Activated CD4-positive, alpha-beta T cell treated with anti-CD3 and anti-CD28 coated beads for 36 hours (primary cell): ENCODE measurements at places on chromosomes 6 and 20. TPM values are rescaled to one million over a fixed set of nuclear protein-coding genes. Genes with fewer than 3 reads are reported as not detected.
A peak's percentile ranks its signal among the peaks of the same experiment; 100 is the strongest.

OR2B2 gene
- total RNA-seq = not detected

- H3K4me1 ChIP-seq = no peaks in the 10 kb centered on the region
- no peaks in the 10 kb centered on the region for H3K36me3 ChIP-seq
- DNase-seq = no peak
- H3K4me3 ChIP-seq = no peak overlapping the region
- peaks cover 3% of the 10 kb centered on the region for H3K27me3 ChIP-seq
Measured at GRCh38 chr6:139395891-139396301, 21.4 kb upstream of the CITED2 start.

DNA sequence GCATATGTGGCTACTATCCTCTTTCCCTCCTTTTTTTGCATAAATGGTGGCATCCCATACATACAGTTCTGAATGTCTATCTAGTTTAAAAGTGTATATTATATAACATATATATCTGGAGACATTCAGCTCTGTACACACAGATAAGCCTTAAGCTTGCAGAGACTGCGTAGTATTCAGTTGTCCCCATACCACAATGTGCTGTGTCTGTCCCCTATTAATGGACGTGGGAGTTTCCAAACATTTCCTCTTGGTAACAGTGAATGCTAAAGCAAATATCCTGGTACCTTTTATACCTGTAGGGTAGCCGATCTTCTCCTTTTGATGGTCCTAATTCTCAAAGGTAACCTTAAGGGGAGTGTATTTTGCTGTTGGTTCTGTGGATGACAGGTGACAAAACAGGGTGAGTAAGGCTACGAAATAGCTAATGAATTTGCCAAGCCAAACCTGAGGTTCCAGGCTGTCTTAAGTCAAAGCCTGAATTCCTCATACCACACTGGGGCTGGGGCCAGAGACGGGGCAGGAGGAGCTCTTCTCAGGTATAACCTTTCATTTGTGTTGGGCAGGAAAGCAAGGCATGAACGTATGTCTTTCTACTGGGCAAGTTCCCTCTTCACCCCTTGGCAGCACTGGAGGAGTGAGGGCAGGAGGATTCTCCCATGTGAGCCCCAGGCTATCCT lies 7.8 kb upstream of the C2 start:
- H3K4me1 ChIP-seq = no peaks in the 10 kb centered on the region
- H3K27me3 ChIP-seq = peaks cover 6% of the 10 kb centered on the region
- DNase-seq = no peak
- no peak overlapping the region for H3K4me3 ChIP-seq
- H3K36me3 ChIP-seq = no peaks in the 10 kb centered on the region

DNA sequence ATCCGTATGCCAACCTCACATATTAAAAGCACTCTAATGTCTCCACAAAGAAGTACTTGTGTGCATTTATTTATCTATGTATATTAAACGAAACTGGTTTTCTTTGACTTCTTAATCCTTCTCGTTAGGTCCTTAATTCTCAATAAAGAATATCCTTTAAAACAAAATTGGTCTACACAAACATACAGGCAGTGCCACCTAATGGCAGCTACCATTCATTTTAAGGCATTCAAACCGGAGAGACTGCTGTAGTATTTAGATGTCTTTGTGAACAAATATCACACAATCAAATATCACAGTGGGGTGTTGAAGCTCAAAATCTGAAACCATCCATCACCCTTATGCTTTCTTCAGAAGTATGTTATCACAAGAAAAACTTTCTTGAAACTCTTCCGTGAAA lies 96.6 kb upstream of the IRAK1BP1 start:
- no peak for DNase-seq
- no peak overlapping the region for H3K27ac ChIP-seq
- H3K4me1 ChIP-seq = no peaks in the 10 kb centered on the region
- H3K27me3 ChIP-seq = no peaks in the 10 kb centered on the region

DNA sequence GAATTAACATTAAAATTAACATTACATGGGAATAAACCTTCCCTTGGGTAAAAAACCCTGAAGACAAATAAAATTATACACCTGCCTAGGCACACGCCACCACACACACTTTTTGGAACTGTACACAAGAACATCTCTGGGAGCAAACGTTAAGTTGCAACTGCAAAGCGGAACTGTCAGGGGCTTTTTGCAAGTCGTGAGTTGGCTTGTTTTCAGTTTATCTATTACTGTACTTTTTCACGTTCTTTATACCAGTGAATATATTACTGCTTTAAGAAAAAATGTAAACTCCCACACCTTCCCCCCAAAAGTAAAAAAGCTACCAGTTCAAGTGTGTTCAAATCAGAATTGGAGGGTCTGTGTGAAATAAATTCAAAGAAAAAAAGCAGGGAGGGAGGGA lies 65.5 kb upstream of the NFATC2 start:
- peaks cover 3% of the 10 kb centered on the region for H3K27me3 ChIP-seq
- H3K27ac ChIP-seq = no peak overlapping the region
- DNase-seq = peak; percentile 50
- peaks cover 35% of the 10 kb centered on the region for H3K4me1 ChIP-seq
- no peaks in the 10 kb centered on the region for H3K36me3 ChIP-seq

- H3K4me1 ChIP-seq = peaks cover 13% of the 10 kb centered on the region
- peaks cover 7% of the 10 kb centered on the region for H3K27me3 ChIP-seq
- peak overlapping the region; percentile 58 for H3K27ac ChIP-seq
- H3K36me3 ChIP-seq = no peaks in the 10 kb centered on the region
- no peak overlapping the region for H3K4me3 ChIP-seq
Measured at GRCh38 chr6:150857062-150857944, 8.2 kb upstream of the MTHFD1L start.

GRCh38 chr20:45320948-45321595 lies 13.0 kb upstream of the MATN4 start:
- DNase-seq = no peak
- no peak overlapping the region for H3K27ac ChIP-seq
- H3K4me1 ChIP-seq = peaks cover 24% of the 10 kb centered on the region
- peaks cover 3% of the 10 kb centered on the region for H3K36me3 ChIP-seq
- H3K27me3 ChIP-seq = peaks cover 5% of the 10 kb centered on the region

DNA sequence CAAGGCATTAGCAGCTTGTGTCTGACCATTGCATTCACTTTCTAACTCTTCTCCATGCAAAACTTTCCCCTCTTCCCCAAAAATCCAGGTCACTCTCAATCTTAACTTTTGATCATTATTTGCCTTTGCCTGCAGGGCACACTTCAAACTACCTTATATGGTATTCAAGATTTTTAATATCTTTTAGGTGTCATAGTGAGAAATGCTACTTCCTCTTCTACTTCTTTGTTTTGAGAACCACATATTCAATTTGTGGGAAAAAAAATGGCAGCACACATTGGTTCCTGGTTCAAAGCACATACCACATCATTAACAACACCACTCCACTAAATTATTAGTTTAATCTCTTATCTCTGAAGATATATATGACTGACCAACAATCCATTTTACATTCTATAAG lies 1267.0 kb upstream of the CITED2 start:
- H3K27ac ChIP-seq = no peak overlapping the region
- H3K36me3 ChIP-seq = no peaks in the 10 kb centered on the region
- H3K4me3 ChIP-seq = no peak overlapping the region
- H3K27me3 ChIP-seq = peaks cover 2% of the 10 kb centered on the region
- DNase-seq = no peak
- H3K4me1 ChIP-seq = no peaks in the 10 kb centered on the region

- no peak overlapping the region for H3K4me3 ChIP-seq
- peaks cover 29% of the 10 kb centered on the region for H3K4me1 ChIP-seq
- no peaks in the 10 kb centered on the region for H3K27me3 ChIP-seq
- DNase-seq = no peak
- no peak overlapping the region for H3K27ac ChIP-seq
Measured at GRCh38 chr6:137236581-137237355, 17.6 kb upstream of the IFNGR1 start.
